ENCODE measurements at places on chromosomes 1 and 21.

GRCh38 chr1:53413175-53414001 lies 45.8 kb upstream of the DMRTB1 start:
- DNase-seq = peak; percentile 63

GRCh38 chr1:117541003-117541402 lies 64.8 kb upstream of the TENT5C start:
- DNase-seq = no peak

GRCh38 chr1:47437447-47438164 lies at the start of gene FOXD2:
FOXD2 (plus strand) TSS chr1:47438044; CDS start chr1:47438136, 92 bp downstream.
- peak; percentile 85 for DNase-seq

GRCh38 chr1:173996995-173997394 lies 25.2 kb downstream of the RC3H1 start:
- no peak for DNase-seq

DNA sequence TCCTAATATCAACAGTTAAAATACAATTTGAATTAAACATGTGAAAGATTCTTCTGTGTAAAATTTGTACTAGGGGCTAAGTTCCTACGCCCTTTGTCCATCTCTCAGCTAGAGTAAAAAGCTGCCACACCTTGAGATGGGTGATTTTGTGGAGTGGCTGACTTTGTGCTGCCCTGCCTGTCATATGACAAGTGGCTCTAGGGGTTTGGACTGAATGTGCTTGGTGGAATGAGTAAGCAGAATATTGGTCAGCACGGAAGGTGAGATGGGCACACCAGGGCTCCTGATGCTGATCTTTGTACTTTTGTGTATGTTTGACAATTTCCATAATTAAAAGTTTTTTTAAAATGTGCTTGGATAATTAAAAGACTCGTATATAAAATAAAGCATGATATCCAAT lies 133.6 kb upstream of the SLC45A1 start:
- no peak for DNase-seq

DNA sequence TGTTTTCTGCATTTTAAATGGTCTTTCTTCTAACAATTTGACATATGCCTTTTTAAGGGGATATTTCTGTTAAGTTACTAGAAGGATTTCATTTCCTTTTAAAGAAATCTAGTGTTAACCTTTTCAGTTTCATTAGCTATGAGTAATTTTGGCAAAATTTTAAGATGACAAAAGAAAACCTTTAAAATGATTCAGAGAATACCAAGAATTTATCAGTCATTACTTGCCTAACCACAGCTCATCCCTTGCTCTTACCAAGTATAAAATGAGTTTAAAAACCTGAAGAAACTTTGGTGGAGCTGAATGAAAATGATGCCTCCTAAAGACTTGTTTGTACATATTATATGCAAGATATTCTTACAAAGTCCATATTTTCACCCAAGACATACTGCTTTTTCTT lies 101.7 kb downstream of the NEK7 start:
- no peak for DNase-seq

DNA sequence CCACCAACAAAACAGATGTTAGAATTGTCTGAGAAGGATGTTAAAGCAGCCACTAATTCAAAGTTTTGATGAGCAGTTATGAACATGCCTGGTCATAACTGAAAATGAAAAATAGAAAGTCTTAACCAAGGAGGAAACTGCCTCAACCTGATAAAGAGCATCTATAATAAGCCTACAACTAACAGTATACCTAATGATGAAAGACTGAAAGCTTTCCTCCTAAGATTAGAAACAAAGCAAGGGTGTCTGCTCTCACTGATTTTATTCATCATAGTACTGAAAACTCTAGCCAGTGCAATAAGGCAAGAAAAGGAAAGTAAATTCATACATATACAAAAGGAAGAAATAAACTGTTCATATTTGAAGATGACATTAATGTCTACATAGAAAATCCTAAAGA lies 82.0 kb downstream of the KCNK1 start:
- DNase-seq = no peak

GRCh38 chr1:39230261-39231190 lies 26.0 kb downstream of the MACF1 start:
- DNase-seq = no peak

GRCh38 chr21:15706696-15707095 lies 23.1 kb upstream of the USP25 start:
- DNase-seq = no peak

- DNase-seq = peak; percentile 45
These were observed 14.0 kb downstream of the RHBG start for GRCh38 chr1:156383023-156383422.

- DNase-seq = no peak
These were observed 160.9 kb downstream of the UCK2 start for GRCh38 chr1:165988275-165988674.

- peak; percentile 32 for DNase-seq
These were observed 3.9 kb upstream of the PGLYRP4 start for GRCh38 chr1:153352523-153352922.

DNA sequence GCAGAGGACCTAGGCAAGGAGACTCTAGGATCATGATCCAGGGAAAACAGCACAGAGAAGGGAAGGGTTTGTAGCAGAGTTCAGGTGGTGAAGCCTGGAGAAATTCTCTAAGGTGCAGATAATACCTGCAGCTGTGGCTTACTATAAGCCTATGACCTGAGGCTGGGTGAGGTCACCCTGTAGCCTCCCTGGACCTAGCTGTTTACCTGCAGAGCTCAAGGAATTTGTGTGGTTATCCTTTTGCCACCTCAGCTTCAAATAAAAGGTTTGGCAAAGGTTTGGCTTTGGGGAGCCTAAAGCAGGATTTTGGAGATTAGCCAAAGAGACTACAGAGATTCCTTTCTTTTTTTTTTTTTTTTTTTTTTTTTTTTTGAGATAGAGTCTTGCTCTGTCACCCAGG lies 79.5 kb upstream of the ZNF648 start:
- DNase-seq = no peak

- no peak for DNase-seq
These were observed 16.2 kb downstream of the JMJD4 start for GRCh38 chr1:227718932-227719331.

- no peak for DNase-seq
These were observed 23.1 kb upstream of the PTBP2 start for GRCh38 chr1:96698342-96698983.

DNA sequence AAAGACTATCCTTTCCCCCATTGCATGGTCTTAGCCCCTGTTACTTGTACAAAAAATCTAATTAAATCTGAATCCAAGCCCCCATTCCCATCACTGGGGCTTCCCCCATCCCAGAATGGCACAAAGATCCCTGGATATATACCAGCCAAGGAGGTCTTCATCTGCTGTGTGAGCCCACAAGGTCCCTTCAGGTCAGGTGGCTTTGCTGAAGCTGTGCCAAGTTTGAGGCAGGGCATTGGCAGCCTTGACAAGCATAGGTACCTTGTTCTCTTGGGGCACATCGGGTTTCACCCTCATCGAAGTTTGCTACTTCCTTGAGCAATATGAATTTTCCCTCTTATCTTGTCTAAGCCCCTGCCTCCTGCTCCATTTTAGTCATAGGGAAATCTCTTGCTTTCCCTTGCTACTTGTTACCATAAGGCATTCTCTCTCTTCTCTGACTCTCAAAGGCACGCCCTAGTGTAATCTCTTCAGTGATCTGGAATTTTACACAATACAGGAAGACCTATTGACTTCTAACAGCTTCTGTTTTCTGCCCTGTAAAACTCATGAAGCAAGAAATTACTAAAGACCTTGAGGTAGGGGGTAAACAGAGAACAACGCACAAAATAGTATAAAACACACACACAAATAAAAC lies 71.4 kb upstream of the COG2 start:
- DNase-seq = no peak

- DNase-seq = no peak
These were observed 41.9 kb upstream of the MCOLN3 start for GRCh38 chr1:85090225-85090624.

GRCh38 chr1:1345384-1345783 lies 3.8 kb downstream of the DVL1 start:
- DNase-seq = no peak

GRCh38 chr1:96808191-96808590 lies 86.6 kb downstream of the PTBP2 start:
- DNase-seq = no peak

DNA sequence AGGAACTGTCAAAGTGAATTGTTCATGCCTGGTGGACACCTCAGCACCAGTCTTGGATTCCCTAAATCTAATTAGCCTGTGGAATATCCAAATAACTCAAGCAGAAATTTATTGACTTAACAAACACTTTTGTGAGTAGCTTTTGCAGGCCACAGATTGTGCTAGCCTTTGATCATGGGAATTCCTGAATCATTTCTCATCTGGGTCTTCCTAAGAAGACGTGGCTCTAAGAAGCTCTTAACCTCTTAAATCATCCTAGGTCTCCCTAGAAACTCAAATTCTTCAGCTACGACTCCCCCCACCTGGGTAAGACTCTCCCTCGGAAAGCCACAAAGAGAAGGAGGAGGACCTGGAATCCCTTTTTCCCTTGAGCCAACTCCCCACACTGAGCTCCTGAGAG lies 53.8 kb upstream of the PSEN2 start:
- no peak for DNase-seq

DNA sequence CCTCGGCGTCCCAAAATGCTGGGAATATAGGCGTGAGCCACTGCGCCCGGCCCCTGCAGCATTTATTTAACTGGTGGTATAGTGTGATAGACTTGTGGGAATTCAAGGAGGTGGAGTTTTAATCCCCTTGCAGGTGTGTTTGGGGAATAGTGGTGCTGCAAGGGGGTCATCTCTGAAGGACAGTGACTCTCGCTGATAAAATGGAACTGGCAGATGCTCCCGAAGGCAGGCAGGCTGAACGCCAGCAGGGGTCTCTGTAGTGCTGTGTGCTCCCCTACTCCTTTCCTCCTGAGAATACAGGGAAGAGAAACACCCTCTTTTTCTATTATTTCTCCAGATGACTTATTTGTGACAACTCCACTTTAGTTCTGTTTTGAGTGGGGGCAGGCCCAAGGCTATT lies 4.0 kb downstream of the OSCP1 start:
- DNase-seq = peak; percentile 4

DNA sequence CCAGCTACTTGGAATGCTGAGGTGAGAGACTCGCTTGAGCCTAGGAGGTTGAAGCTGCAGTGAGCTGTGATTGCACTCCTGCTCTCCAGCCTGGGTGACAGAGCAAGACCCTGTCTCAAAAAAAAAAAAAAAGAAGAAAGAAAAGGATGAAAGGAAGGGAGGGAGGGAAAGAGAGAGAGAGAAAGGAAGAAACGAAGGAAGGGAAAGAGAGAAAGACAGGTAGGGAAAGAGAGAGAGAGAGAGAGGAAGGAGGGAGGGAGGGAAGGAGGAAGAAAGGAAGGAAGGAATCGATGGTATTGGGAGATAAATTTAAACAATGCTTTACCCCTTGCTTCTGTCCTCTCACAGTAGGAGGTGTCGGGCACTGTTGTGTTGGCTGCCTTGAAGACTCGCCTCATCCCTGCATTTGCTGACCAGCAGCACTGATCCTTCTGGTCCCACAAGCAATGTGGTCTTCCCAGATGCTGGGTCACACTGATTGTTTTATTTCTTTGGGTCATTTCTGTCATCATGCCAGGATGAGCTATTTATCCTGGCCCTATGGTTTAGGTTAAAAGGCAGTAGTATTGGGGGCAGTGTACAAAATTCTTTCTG lies 30.9 kb downstream of the GPR137B start:
- DNase-seq = no peak

DNA sequence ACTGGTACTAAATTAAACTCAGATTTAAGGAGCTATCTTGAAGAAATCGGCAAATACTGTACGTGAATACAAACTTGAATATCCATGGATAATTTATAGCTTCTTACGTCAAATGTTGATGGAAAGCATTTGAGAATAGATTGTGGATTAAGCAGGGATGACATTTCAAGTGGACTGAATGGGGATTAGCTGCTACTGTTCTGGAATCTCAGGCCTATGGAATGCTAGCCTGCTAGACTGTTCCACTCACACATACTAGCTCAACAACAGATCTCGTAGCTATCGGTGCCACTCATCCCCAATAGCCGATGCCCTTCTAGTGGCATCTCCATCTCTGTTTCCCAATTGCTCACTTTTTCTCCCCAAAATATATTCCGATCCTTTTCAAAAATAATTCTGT lies 62.0 kb upstream of the USP25 start:
- no peak for DNase-seq

DNA sequence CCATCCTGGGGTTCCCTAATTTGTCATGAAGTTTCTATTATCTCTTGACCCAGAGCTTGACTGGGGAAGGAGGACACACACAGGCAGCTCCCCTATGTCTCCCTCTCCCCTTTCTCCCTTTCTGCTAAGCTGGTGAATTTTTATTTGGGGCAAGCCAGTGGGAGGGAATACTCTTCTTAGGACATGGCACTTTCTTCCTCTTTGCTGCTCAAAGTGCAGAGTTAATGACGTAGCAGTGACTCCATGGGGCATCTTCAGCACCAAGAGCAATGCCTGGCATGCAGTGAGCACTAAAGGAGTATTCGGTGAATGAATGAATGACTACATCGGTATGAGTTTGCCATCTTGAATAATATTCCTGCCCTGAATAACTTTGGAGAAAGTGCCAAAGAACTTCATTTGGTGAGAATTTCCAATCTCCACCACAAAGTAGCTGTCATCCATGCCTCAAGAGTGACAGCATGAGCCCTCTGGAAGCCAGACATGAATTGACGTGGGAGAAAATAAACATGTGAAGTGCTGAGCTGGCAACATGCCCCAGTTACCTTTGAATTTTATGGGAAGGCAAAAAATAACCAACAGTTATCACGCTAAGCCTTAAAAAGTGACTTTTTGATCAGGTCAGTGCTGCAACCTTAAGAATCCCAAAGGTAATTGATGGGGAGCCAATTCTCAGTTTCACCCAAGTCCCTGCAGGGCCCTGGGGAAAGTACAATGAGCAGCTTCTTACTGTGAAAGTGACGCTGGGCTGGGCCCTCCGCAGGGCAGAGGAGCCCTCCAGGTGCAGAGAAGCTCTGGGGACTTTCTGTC lies 22.1 kb upstream of the ATF3 start:
- DNase-seq = no peak

DNA sequence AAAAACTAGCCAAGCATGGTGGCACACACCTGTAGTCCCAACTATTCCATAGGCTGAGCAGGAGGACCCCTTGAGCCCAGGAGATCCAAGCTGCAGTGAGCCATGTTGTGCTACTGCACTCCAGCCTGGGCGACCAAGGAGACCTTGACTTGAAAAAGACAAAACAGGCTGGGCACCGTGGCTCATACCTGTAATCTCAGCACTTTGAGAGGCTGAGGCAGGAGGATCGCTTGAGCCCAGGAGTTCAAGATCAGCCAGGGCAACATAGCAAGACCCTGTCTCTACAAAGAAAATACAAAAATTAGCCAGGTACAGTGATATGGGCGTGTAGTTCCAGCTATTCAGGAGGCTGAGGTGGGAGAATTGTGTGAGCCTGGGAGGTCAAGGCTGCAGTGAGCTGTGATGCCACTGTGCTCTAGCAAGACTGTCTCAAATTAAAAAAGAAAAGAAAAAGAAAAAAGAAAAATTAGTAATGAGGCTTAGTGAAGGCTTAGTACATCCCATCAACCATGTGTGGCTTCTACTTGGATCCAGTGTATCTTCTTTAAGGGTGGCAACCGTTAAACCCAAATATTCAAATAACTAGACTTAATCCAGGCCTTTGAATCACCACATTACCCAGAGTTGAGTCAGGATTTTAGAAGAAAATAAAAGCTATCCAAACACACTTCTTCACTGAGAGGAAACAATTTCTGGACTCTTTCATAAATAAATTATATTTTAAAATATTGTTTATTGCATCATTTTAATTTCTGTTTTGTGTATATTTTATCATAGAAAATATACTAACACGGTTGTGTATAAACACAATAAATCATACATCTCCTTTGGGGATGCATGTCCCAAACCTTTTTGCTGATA lies 74.3 kb upstream of the RAB4A start:
- no peak for DNase-seq

- no peak for DNase-seq
These were observed 54.6 kb upstream of the DPT start for GRCh38 chr1:168783458-168784210.

- DNase-seq = peak; percentile 28
These were observed 65.7 kb upstream of the FCGR2A start for GRCh38 chr1:161439280-161440232.
